ENCODE measurements at places on chromosomes 11 and 22.

DNA sequence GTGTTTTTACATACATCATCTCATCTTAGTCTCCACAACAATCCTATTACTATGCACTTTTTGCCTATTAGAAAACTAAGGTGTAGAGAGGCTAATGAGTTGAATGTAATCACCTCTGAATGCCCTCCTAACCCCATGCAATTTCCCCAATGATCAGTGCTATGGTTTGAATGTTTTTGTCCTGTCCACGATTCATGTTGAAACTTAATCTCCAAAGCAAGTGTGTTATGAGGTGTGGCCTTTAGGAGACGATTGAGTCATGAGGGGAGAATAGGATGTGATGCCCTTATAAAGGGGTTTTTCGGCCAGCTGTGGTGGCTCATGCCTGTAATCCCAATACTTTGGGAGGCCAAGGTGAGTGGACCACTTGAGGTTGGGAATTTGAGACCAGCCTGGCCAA is 2.0 kb upstream of the CCDC73 start:
- no peak for DNase-seq

- no peak for DNase-seq
Observed at GRCh38 chr22:43296276-43296902, 46.8 kb downstream of the SCUBE1 start.

DNA sequence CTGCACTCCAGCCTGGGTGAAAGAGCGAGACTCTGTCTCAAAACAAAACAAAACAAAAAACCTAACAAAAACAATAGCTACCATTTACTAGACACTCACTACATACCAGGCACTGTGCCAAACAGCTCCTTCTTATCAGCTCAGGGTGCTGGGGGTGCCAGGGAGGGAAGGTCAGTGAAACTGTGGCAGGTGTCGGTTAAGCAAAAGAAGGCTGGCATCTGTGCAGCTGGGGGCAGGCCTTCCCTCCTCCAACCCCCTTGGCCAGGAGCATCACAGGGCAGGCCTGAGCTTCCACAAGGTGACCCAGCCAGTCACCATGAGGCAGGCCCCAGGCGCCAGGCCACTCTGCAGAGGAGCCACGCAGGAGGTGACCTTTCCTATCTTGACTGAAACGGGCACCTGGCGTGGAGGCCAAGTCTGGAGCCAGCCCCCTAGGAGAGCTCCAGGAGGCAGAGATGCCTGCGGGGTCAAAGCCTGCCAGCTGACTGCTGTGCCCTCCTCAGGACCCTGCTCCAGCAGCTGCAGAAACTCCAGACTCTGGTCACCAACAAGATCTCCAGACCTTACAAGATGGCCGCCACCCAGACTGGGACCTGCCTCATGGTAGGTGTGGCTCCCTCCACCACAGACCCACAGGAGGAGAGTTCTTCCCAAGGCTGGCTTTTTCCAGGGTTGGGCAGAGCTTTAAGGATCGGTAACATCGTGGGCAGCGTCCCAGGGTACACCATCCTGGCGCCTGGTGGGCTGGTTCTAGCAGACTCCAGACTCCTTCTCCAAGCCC is 31.3 kb upstream of the DGKZ start:
- DNase-seq, result no peak

DNA sequence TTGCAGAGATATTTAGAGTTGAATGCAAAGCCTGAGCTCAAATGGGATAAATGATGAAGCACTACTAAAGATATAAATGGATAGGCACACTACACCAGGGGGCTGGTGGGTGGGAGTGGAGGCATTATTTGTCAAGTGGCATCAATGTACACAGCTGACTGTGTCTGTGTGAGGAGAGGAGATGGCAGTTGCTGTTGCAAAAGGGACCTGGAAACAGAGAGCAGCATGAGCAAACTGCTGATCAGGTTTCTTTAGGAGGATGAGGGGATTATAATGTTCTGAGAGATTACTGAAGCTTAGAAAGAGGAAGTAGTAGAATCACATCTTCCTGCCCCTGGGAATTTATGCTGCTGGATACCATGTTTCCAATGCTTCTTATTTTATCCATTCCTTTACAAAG is 39.4 kb upstream of the LIN7C start:
- DNase-seq, result no peak

- DNase-seq, result no peak
Observed at GRCh38 chr22:33149611-33150010, 91.4 kb upstream of the SYN3 start.

DNA sequence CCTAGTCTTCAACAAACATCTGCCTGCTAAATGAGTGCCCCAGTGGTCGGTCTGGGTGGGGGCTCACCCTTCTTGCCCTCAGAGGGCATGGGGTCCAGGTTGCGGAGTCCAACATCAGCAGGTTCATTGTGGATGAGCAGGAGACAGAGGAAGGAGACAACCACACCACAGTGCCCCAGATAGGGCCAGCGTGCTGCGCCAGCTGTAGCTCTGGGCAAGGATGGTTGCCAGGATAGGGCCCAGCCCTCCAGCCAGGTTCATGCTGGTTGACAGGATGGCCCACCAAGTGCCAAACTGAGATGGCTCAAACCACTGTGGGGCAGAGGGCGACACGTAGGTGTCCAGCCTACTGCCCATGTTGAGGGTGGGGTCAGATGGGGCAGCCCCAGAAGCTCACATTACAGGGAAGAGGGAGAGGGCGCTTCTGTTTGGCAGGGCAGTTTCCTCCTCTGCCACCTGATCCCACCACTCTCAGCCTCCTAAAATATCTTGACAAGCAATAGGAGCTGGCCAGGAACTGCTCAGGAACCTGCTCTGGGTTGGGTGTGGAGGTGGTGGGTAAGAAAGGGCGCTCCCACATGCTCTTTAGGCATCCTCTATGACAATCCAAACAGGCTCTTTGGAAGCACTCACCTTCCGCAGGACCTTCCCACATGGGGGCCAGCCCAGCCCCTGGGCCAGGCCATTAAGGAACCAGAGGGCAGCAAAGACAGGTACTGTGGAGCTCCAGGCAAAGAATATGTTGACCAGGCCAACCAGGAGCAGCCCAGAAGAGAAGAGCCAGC is 2.9 kb downstream of the SLC37A4 start:
- DNase-seq, result no peak

- no peak for DNase-seq
Observed at GRCh38 chr22:30092686-30093085, 12.4 kb downstream of the HORMAD2 start.

- DNase-seq, result no peak
Observed at GRCh38 chr11:95577716-95578460, 211.7 kb downstream of the FAM76B start.

DNA sequence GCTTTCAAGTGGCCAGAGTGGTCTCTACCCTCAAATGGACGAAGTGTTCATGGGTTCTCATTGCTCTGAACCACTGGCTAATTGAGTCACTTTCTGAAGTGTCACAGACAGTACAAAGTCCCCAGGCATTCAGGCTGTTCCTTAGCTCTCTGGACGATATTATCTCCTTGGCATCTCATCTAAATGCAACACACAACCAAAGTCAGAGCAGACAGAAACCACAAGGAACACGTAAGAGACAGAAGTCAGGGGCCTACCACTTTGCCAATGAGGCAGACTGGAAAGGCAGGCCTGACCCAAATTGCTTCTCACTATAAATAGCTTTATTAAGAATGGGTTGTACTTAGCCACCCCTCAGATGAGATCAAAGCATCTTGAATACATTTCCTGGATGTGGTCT is 29.0 kb upstream of the LDLRAD3 start:
- DNase-seq, result no peak

GRCh38 chr22:17430412-17430811 is 61.2 kb downstream of the CECR2 start:
- DNase-seq, result no peak

GRCh38 chr11:78688460-78688859 is 113.8 kb upstream of the NARS2 start:
- DNase-seq, result no peak

DNA sequence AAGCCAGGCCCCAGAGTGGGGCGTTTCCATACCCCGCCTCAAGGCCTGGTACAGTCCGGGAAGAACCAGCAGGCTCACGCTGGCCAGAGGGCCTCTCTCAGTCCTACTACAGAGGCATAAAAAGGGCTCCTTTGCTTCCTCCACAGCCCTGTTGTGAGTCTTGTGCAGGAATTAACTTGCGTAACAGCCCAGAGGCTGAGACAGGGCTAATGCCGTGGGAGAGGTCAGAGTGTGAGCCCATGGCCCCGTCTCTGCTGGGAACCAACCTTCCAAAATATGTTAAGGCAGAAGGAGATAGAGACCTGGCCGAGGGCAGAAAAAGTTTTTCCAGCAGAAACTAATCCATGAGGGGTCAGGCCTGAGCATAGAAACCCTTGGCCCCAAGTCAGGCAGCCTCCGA is 19.9 kb upstream of the TMEM184B start:
- no peak for DNase-seq

GRCh38 chr11:81989093-81989492 is 744.6 kb downstream of the FAM181B start:
- no peak for DNase-seq

DNA sequence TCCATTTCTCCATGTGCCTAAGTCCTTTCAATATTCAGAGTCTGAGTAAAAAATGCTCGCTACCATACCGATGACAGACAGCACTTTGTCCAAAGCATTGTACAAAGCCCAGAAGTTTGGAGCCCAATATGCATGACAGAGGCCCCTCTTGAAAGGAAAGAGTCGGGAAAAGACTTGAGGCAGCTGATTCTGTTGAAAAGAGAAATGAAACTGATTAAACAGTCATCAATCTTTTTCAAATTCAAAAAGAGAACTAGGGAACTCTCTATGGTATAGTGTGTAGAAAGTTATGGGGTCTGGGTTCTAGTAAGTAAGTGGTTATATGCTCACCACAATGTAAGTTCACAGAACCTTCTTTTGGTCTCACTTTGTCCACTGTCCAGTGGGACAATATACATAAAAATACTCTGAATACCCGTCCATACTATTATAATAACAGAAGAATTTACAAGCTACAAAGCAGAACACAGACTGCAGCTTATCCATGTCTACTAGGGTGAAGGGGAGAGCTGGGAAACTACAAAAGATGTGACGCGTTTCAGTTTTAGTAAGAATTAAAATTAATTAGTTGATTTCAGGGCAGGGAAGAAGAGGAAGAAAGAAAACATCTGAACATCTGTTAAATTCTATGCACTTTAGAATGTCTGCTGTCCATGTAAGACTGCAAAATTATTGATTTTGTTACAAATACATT is 26.7 kb downstream of the ALG8 start:
- no peak for DNase-seq

- no peak for DNase-seq
Observed at GRCh38 chr11:106971864-106972263, 46.4 kb downstream of the GUCY1A2 start.

DNA sequence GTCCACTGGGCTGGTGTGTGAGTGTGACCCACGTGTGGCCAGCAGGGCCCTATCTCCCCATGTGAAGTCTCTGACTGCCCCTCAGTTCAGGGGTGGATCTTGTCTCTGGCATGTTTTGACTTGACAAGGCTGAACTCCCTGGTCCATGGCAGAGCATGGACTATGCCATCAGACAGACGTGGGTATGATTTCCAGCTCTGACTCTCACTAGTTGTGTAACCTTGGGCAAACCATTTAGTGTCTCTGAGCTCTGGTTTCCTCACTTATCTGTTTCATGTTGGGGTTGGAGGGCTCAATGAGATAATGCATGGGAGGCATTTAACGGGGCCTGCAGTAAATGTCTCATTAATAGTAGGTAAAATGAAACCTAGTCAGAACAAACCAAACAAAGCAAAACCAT is 254.5 kb upstream of the NARS2 start:
- no peak for DNase-seq

DNA sequence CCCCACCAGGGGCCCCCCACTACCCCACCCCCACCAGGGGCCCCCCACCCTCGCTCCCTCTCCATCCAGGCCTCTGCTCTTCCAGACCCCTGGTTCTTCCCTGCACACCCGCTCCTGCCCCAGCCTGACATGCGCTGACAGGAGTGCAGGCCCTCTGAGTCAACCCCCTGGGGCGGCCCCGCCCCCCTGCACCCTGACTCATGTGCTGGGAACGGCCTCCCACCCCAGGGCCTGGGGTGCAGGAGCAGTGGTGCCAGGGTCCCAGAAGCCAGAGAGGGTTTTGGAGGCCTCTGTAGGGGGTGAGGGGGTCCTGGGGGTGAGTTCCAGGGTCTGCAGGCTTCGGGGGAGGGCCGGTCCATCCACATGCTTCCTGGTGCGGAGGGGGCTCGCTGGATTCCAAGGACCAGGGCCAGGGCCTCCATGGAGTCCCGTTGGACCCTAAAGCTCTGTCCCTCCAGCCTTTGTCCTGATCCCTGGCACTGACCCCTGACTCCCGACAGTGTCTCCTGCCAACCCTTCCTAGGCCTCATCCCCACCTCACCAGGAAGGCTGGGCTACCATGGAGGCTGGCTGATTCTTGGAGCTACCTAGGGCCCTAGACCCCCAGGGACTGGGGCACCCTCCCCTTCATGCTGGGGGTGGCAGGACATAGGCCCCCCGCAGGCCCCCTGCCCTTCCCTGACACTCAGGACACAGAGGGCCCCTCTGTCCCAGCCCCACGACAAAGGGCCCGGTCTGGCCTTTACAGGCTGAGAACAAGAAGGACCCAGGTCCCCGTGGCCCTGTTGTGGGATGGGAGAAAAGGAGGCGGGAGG is 583 bp upstream of the PKP3 start:
- no peak for DNase-seq

DNA sequence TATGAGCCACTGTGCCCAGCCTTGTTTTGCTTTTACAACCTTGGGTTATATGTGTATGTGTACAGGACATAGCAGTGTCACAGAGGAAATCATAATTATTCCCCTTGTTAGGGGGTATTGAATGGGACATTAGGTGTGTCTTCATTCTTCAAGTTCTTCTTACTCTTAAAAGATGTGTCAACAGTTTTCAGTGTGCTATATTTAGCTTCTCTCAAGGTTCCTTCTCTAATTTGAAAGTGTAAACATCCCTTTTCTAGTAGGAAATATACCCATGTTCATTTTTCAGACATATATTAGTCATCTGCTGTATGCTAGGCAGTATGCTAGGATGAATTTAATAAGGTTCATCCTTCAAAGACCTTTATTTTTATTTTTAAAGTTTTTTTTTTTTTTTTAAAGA is 17.1 kb downstream of the PCF11 start:
- DNase-seq, result no peak

DNA sequence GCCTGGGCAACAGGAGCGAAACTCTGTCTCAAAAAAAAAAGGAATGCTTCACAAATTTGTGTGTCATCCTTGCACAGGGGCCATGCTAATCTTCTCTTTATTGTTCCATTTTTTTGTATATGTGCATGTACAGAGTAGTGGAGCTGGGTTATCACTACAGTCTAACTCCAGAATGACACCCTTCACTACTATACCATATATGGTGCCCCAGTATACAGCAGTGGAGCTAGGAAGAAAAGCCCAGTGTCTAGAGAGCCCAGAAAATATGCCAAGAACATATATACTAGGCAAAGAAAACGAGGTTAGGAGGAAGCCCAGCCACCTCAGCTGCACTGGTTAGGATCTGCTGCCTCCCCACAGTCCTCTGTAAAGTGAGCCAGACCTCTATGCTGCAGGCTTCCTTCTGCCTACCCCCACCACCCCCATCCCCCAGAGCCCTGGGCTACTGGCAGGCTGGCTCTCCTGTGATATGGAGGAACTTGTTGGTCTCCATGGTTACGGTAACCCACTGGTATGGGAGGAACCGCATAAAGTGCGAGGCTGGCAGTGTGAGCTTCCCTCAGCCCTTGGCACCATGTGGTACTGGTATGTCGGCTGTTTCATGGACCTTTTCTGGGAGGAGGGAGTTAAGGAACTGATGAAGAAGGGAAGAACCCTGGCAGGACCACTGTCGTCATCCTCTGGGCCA is 34.3 kb downstream of the RCOR2 start:
- DNase-seq, result no peak
